Retina (tissue), 1 donor: ENCODE measurements at places on chromosomes 1 and 21.

DNA sequence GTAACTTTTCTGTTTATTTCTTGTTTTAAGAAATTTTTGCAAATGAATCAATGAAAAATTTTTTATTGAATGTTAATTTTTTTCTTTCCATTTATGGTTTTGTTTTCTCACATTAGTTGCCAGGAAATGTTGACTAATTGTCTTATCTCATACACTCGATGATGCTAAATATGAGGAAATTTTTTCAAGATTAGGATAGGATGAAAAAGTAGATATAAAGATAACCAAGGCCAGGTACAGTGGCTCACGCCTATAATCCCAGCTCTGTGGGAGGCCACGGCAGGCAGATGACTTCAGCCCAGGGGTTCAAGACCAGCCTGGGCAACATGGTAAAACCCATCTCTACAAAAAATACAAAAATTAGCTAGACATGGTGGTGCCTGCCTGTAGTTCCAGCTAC is 12.6 kb downstream of the LAX1 start:
- DNase-seq: no peak

DNA sequence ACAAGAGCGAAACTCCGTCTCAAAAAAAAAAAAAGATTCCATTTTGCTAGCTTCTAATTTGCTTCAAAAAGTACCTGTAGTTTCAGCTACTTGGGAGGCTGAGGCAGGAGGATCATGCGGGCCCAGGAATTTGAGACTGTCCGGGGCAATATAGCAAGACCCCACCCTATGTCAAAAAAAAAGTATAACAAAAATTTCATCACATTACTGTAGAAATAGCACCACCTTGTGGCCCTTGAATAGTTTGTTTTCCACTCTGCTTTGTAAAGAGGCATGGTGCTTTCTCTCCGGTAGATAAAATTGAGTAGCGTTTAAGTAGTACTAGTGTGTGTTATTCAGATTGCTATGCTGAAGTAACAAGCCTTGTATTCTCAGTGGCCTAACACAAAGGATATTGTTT is 18.2 kb upstream of the MSTO1 start:
- DNase-seq: peak; percentile 44

GRCh38 chr1:153573351-153573750 is 7.7 kb upstream of the S100A2 start:
- no peak for DNase-seq

DNA sequence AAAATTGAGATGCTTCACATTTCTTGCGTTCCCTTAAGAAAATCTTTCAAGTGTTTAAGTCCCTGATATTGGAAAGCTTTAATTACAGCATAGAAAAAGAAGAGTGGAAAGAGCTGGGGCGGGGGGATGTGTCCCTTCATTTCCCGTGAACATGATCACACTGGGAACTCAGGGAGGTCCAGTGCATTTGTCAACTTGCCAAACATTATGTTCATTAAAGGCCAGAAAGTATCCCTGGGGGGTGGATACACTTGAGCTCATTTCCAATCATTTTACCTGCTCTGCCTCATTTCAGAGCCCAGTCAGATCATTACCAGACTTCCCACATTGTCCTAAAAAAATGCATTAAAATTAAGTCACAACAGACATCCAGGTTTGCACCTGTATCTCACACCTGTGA is 123.6 kb upstream of the KCNJ15 start:
- no peak for DNase-seq

DNA sequence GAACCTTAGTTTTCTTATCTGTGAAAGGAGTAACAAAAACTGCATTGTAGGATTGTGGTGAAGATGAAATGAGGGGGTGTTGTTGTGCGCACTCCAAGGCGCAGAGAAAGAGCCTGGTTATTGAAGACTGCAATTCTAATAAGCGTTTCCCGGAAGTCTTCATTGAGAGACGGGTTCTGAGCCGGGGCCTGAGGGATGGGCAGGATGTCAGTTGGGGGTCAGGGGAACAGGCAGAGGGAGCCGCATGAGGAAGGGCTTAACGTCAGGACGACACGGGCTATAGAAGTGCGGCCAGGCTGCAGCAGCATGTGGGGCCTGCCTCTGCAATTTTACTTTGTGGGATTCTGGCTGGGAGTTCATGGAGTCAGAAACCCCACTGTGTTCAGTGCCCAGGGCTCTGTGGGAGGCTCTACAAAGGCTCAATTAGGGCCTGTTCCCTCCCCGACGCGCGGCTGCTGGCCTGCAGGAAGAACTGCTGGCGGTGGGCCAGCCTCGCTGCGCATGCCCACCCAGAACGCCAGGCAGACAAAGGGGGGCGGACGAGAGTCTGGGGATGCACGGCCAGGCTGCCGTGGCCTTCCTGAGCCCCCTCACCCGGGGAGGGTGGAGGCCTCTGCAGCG is 20.7 kb downstream of the TRIM62 start:
- DNase-seq: peak; percentile 93

DNA sequence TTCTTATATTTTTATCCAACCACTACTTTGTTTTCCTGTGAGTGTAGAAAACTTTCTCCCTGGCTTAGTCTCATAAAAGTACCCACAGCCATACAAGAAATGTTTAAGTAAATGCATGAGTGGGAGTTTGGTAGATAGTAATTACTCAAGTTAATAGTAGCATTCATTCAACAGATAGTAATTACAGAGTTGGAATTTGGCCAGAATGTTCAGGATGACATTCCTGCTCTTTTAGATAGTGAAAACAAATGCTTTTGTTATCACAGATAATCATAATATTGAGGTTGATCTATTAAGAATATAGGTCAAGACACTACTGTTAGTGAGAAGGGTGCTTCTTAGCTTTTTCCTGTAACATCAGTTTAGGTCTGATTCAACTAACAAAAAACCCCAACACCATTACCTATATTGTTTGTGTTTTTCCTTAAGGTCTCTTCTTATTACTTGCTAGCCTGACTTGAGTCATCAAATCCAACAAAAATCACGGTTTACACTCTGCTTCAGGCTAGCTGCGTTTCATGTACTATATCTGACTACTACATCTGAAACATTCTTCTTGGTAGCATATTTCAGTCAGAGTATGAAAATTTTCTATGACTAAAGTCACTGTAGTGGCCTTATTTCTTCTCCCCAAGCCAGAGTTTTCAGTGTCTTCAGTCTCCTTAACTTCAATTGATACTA is 163.7 kb downstream of the HS2ST1 start:
- no peak for DNase-seq

- DNase-seq: no peak
Observed at GRCh38 chr1:226637147-226637935, 88.8 kb downstream of the STUM start.

GRCh38 chr1:162687870-162688269 is 55.6 kb downstream of the DDR2 start:
- DNase-seq: no peak

GRCh38 chr1:71014178-71014579 is 33.4 kb downstream of the PTGER3 start:
- no peak for DNase-seq

GRCh38 chr1:77179632-77180031 is 39.6 kb downstream of the PIGK start:
- DNase-seq: no peak

GRCh38 chr1:243413431-243414151 is 157.8 kb downstream of the SDCCAG8 start:
- no peak for DNase-seq

DNA sequence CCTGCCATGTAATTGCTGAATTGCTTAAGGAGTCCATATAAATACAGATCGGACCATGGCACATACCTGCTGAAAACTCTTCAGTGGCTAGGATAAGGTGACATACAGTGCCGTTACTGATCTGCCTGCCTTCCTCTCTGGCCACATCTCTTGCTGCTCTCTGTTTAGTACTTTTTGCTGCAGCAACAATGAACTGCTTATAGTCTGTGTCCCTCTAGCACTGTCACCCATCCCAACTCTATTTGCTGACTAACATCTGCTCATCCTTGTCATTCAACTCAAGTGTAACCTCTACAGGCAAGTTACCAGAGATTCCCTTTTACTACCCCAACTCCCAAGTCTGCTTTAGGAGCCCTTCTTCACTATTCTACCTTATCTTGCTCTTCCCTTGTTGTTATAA is 65.6 kb downstream of the GTF2B start:
- no peak for DNase-seq
